ENCODE measurements at places on chromosomes 7 and 10.

DNA sequence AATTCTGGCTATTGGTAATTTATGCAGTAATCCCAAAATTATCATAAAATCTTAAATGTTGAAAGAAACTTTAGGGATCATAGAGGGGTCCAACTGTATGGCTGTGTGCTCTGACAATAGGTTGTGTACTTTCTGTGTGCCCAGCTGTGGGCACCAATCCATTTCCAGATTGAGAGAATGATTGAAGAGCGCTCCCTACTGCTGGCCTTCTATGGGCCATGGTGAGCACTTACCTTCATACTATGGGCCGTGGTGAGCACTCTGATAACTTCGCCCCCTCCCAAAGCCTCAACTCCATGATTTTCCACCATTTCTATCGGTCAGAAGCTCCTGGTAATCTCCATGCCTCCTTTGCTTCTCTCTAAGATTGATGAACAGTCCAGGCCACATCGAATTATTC lies 118.6 kb downstream of the STRA8 start:
- no peak for DNase-seq

DNA sequence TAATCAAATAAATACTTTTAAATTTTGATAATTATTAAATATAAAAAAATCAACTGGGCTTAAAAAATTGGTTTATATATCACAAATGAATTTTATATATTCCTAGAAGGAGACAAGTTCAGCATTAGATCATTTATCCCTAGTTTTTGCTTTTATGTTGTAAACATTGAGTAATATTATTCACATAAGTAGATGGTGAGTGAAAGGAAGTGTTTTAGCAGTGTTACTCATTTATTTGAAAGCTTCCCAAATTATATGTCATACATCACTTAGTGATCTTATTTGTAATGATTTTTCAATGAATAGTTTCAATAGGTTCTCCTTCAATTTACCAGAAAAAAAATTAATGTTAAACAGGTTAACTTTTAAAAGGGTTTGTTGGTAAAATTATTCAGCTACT lies 15.8 kb downstream of the KLLN start:
- no peak for DNase-seq

GRCh38 chr10:124166431-124167125 lies 73.2 kb upstream of the CHST15 start:
- no peak for DNase-seq

- DNase-seq: no peak
Measured at GRCh38 chr10:71211775-71212317, 524 bp upstream of the UNC5B start.

- peak; percentile 2 for DNase-seq
Measured at GRCh38 chr7:117872561-117873309, 506 bp downstream of the CTTNBP2 start.

- no peak for DNase-seq
Measured at GRCh38 chr10:72083790-72084459, 4.4 kb downstream of the SPOCK2 start.

DNA sequence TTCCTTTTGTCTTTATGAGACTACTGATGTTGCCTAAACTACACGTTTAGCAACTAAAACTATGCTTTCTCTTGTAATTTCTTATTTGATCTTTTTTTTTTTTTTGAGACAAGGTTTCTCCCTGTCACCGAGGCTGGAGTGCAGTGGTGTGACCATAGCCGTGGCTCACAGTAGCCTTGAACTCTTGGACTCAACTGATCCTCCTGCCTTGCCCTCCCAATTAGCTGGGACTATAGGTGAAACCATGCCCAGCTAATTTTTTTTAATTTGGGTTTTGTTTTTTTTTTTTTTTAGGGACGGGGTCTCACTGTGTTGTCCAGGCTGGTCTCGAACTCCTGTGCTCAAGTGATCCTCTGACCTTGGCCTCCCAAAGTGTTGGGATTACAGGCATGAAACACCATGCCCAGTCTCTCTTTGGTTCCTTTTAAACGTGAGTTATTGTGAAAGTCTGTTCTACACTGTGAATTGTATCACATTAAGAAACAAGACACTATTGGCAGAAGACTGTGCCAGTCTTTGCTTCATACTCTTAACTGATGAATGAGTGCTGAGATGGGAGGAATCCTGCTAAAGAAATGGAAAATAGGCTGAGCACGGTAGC lies 6.4 kb downstream of the TMEM248 start:
- DNase-seq: no peak

DNA sequence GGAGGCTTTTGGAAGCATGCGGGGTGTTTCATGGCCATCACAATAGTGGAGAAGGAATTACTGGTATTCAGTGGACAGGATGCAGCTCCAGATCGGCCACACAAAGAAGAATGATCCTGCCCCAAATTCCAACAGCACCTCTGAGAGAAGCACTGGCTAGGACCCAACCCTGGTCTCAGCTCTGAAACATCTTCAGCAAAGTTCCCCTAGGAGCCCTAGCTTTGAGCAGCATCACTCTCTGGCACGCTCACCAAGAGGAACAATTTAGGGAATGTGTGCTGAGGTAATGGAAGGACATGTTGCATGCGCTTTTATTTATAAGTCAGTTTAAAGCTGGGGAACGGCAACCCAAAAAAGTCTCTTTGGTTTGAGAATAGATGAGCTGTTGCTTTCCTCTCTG lies 5.5 kb upstream of the OPN1SW start:
- DNase-seq: no peak

- DNase-seq: no peak
Measured at GRCh38 chr10:1394155-1394912, 338.1 kb downstream of the WDR37 start.

Measured in GM12891 (cell line).